ENCODE measurements at places on chromosomes 5 and 9.

- no peak for DNase-seq
These were observed 2.2 kb upstream of the S1PR3 start for GRCh38 chr9:88988796-88989641.

- DNase-seq = no peak
These were observed 7.5 kb downstream of the ZNF366 start for GRCh38 chr5:72499730-72500129.

DNA sequence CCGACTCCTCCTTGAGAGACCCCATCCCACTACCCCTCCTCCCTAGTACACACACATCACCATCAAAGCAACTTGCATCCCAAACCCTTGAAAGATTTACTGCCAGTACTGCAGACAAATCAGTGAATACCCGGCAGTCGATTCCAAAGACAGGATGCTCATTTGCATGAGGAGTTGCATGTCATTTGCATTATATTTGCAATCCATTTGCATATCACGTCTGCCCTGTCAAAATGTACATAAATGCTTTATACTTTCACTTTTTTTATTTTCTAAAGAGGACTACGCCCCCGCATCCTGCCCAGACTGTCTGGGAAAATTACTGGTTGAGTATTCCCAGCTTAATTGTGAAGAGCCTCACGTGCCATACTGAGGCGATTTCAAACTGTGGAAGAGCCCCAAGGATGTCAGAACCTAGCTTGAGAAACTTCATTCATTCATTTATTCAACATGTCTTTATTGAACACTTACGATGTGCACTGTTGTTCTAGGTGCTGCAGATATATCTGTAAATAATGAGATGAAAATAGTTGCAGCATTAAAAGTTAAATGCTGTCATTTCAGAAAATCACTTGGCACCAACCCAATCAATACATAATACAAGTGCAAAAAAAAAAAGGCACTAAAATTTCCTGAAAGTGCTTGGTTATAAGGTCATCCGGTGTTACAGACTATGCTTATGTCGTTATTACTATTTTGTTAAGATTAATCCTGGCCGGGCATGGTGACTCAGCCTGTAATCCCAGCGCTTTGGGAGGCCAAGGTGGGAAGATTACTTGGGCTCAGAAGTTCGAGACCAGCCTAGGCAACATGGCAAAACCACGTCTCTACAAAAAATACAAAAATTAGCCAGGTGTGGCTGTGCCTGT, 17.2 kb upstream of the SIL1 start:
- no peak for DNase-seq

GRCh38 chr9:13758936-13759335, 479.4 kb upstream of the MPDZ start:
- DNase-seq = no peak

- no peak for DNase-seq
These were observed 449 bp upstream of the ADCY2 start for GRCh38 chr5:7395432-7395946.

DNA sequence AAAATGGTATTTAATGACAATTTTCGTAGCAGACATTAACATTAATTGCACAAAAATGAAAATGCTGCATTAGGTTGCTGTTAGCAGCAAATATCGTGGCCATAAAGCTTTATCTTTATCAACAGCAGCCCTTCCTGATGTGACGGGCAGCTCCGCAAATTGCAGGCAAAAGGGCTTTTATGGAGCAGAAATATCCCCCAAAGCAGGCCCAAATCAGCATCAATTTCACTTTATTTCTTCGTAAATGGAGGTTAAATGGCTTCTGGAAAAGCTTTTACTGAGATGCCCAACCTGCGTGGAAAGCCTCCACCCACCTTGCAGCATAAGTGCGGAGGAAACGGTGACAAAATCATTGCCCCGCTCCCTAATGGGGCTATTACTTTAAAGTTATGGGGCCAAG, 77.9 kb upstream of the BARHL1 start:
- no peak for DNase-seq

- DNase-seq = no peak
These were observed 41.8 kb upstream of the CDKN2B start for GRCh38 chr9:22050924-22051323.

GRCh38 chr9:21395778-21396717, 10.8 kb upstream of the IFNA2 start:
- peak; percentile 45 for DNase-seq

DNA sequence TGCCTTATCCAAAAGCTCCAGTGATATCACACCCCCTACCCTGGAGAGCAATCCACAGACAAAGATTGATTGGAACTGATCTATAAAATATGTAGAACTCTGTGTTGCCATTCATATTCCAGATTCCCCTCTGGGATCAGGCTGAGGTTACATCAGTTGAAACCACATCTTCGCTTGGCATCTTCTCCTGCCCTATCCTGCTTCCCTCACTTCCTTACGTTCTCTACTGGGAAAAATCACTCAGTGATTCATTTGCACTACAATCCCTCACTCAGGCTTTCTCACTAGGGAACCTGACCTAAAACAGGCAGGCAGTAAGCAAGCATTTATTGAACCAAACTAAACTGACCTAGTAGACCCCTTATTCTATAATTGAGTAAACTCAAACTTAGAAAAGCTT, 111.7 kb downstream of the ESM1 start:
- no peak for DNase-seq

DNA sequence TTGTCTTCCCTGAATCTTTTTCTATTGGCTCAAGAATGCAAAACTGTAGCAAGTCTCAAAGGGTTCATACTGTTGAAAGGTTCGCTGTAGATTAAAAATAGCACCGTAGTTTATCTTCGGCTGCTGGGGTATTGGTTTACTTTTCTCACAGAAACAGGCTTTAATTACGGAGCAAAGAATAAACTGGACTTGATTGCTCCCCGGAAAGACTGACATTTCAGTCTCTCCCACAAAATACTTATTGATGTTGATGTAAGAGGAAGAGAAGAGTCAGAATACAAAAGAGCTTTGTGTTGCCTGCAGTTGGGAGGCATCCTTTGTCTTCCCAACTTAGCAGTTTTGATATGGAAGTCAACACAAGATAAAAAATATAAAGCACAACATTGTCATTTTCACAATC, 183.9 kb upstream of the DMAC1 start:
- no peak for DNase-seq

DNA sequence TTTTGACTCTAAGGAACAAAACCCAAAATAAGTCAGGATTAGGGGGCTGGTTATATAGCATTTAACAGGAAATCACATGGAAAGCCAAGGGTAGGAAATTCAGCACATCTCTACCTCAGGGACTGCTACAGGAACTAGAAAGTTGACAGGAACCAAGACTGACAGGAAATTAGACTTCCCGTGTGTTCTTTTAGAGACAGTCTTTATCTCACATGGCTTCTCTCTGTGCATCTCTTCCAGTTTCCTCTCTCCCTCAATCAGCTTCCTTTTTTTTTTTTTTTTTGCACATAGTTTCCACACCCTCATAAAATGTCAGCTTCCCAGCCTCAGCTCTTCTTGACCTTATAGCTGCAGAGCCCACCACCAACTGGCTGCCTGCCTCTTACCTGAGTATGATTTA, 4.8 kb downstream of the RECK start:
- no peak for DNase-seq

DNA sequence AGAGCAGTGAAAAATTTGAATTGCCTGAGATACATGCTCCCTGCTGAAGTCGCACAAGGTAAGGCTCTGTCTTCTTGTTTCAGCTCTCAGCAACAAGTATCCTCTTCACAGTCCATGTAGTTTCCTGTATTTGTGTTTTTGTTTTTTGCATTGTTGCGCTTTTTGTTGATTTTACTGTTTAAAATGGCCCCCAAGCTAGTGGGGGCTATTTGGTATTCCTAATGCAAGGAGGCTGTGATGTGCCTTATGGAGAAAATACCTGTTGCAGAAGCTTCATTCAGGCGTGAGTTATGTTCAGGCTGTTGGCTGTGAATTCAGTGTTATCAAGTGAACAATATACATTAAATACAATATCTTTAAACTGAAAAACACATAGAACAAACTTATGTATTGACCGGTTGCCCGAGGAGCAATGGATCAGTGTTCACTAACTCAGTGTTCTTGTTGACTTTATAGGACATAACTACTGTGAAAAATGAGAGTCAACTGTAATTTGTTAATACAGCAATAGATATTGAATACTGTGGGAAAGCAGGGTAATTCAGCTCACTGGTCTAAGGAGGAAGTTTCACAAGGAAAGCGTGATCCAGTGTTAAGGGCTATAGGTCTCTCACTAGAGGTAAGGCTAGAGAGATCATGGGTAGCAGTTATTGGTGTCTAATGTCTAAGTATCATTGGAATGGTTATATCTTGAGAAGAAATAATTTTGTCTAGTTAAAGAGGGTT, 150.5 kb downstream of the GCNT1 start:
- no peak for DNase-seq

DNA sequence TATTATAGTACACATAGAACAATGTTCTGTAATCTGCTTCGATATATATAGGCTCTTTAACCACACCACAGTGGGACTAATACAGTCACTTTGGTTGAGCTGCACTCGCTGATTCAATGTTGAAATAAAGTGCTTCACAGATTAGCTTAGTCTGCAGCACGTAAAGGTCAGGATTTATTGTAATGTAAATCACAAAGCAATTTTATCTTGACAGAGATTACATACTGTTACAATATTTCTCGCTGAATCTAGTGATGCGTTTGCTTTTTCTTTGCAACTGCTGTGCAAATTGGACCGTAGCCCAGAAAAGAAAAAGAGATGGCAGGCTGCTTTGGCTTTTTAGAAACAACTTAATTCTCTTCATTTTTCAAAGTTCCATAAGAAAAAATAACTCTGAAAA, 52.9 kb downstream of the CETN3 start:
- DNase-seq = no peak

- no peak for DNase-seq
These were observed 75.2 kb upstream of the LMX1B start for GRCh38 chr9:126538550-126538949.

DNA sequence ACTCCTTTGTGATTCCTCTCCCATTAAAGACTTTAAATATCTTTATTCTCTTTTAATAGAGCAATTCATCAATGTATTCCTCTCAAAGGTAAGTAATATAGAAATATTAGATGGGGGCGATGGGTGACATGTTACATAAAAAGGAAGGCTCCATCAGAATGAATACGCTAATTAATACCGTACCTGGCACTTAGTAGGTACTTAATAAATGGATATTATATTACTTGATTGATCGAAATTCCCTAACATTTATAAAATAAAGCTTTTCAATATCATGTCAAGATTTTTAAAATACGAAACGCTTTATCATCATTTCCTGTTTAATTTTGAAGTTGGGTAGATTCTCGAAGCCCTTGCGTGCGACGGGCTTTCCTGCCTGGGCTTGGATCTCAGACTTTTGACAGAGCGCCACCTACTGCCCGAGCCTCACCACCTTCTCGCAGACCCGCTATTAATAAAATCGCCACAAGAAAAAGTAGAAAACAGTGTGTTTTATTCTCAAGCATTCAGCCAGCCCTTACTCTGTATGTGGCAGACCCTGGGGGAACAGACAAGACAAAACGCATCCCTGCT, 99.4 kb downstream of the C5orf15 start:
- DNase-seq = peak; percentile 46

GRCh38 chr9:125532412-125532811, 174.6 kb downstream of the MAPKAP1 start:
- DNase-seq = no peak

DNA sequence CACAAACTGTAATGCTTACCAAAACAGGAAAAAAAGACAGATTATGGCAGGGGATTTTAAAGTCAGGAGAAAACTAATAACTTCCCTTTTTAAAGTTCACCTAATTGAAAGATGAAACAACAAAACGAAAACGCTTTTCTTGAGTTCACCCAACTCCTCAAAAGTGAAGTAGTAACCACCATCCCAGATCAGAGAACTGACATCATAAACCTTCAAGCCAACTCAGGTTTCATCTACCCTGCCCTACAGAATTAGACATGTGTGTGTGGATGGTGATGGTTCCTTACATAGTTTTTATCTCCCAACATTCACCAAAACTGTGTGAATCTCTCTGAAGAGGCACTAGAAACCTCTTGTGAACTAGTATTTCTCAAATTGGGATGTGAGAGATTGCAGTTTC, 195.2 kb upstream of the PTGER4 start:
- DNase-seq = no peak
